NCI-H1105 (cell line): ENCODE measurements at places on chromosomes 1 and 21.

GRCh38 chr1:1969953-1970716 is 33.5 kb downstream of the CFAP74 start:
- no peak for DNase-seq

GRCh38 chr1:30315185-30315960 is 408.0 kb downstream of the MATN1 start:
- DNase-seq = no peak

GRCh38 chr1:207221934-207222351 is 99.5 kb upstream of the CD55 start:
- no peak for DNase-seq

GRCh38 chr1:41902159-41902577 is 16.6 kb downstream of the HIVEP3 start:
- no peak for DNase-seq
